Lower lobe of right lung (tissue), 2 donors: ENCODE measurements at places on chromosomes 12 and 14. TPM values are rescaled to one million over a fixed set of nuclear protein-coding genes. Genes with fewer than 3 reads are reported as not detected.

DNA sequence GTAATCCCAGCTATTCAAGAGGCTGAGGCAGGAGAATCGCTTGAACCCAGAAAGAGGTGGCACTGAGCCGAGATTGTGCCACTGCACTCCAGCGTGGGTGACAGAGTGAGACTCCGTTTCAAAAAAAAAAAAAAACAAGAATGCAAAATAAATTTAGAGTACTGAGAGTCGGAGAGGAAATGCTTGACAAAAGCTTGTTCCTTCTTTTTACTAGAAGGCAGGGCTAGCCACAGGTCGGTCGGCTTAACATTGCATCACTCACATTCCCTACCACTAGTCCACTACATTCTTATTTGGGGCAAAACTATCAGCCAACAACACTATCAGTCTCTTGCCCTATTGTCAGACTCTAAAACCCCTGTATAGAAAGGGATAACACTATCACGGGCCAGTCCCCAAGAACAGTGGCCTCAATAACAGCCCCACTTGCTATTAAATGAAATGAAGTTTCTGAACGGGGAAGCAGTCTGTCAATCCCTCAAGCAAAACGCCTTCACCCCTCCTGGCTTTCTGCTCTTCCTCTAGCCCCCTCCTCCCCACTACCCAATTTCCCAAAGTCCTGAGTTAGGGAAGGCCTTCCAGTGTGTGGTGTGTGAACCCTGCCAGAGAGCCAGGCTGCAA is 1.0 kb downstream of the RNF41 start:
- H3K4me1 ChIP-seq: peaks cover 43% of the 10 kb centered on the region
- H3K4me3 ChIP-seq: peak overlapping the region; percentile 80
- peaks cover 17% of the 10 kb centered on the region for H3K36me3 ChIP-seq

- H3K27me3 ChIP-seq: peaks cover 18% of the 10 kb centered on the region
- H3K4me1 ChIP-seq: peaks cover 32% of the 10 kb centered on the region
- no peak overlapping the region for H3K27ac ChIP-seq
- no peaks in the 10 kb centered on the region for H3K36me3 ChIP-seq
- no peak for DNase-seq
- no peak overlapping the region for H3K4me3 ChIP-seq
Measured at GRCh38 chr12:46263140-46264016, 5.5 kb downstream of the SLC38A1 start.

DNA sequence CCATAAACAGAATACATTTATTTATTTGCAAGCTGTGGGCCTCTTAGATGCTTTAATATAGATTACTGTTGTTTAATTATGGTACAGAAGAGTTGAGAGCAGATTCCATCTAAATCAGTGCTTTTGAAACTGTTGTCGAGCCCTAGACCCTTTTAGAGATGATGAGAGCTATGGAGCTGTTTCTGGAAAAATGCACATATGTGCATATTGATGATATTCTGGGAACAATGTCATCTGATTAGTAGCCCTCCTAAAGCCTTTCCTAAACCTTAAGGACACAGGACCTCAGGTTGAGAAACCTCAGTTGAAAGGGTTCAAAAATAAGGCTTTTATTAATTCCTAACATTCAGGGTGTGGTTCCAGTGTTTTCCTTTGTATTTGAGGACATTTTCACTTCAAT is 11.7 kb downstream of the PRKCH start:
- no peaks in the 10 kb centered on the region for H3K36me3 ChIP-seq
- DNase-seq: no peak
- no peak overlapping the region for H3K4me3 ChIP-seq
- peak overlapping the region; percentile 58 for H3K27ac ChIP-seq

- H3K4me3 ChIP-seq: no peak overlapping the region
- no peak overlapping the region for H3K27ac ChIP-seq
- peaks cover 12% of the 10 kb centered on the region for H3K4me1 ChIP-seq
- DNase-seq: no peak
- H3K27me3 ChIP-seq: peaks cover 40% of the 10 kb centered on the region
Measured at GRCh38 chr12:49549735-49550692, 11.2 kb downstream of the KCNH3 start.

Gene MMP14
- total RNA-seq: 124 TPM

Gene EML5
- total RNA-seq: 2.4 TPM
